ENCODE measurements at places on chromosomes 7 and 10.

- DNase-seq: no peak
Measured at GRCh38 chr7:118245267-118246040, 20.9 kb downstream of the ANKRD7 start.

- no peak for DNase-seq
Measured at GRCh38 chr10:122402548-122403131, 28.1 kb downstream of the PLEKHA1 start.

- DNase-seq: no peak
Measured at GRCh38 chr10:125020386-125020785, 78.5 kb downstream of the ZRANB1 start.

DNA sequence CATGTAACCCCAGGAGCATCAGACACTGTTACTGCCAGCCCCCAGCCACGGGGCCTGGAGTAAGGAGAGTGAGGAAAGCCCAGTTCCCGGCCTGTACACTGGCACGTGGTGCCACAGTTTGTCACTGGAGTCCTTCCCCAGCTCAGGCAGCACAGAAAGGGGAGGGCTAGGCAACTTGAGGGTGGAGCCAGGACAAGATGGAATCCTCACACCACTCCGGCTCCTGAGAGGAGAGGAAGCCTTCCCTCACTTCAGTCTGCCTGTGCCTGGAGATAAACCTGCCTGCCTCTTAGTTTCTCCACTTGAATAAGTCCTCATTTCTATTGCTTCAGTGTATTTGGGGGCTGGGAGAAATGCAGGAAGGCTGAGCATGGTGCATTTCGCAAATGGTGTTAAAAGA lies 176.0 kb downstream of the KIAA1217 start:
- DNase-seq: no peak

GRCh38 chr7:109635374-109635773 lies 1065.7 kb downstream of the DNAJB9 start:
- no peak for DNase-seq

All from activated gamma-delta T cell treated with Interleukin-2 at 50 U/mL for 16 hours (primary cell).